Purkinje cell (primary cell): ENCODE measurements at places on chromosomes 11 and 22. TPM values are rescaled to one million over a fixed set of nuclear protein-coding genes. Genes with fewer than 3 reads are reported as not detected.

Gene PATE2
- polyA plus RNA-seq, result not detected in 2 replicates

Gene PRODH
- not detected in 2 replicates for polyA plus RNA-seq

Gene CREB3L1
- polyA plus RNA-seq, result 3.0 TPM in 1 of 2 replicates, not detected in the other

Gene FGF4
- polyA plus RNA-seq, result not detected in 2 replicates

Gene CLMP
- 103 and 147 TPM in 2 replicates for polyA plus RNA-seq

Gene SCUBE2
- 2.7 and 6.4 TPM in 2 replicates for polyA plus RNA-seq

Gene HTR3B
- polyA plus RNA-seq, result not detected in 2 replicates

Gene PAMR1
- polyA plus RNA-seq, result not detected in 2 replicates

Gene HOATZ
- polyA plus RNA-seq, result not detected in 2 replicates

Gene NR1H3
- polyA plus RNA-seq, result 9.9 and 16.0 TPM in 2 replicates

Gene EIF1AD
- polyA plus RNA-seq, result 30.9 and 38.3 TPM in 2 replicates

Gene USH1C
- polyA plus RNA-seq, result not detected in 2 replicates

Gene LRRC4C
- 16.5 and 23.1 TPM in 2 replicates for polyA plus RNA-seq

Gene AMBRA1
- polyA plus RNA-seq, result 0.36 and 2.7 TPM in 2 replicates

Gene CECR2
- polyA plus RNA-seq, result 0.11 and 0.75 TPM in 2 replicates

Gene SPON1
- 4.3 and 5.0 TPM in 2 replicates for polyA plus RNA-seq

Gene CLCF1
- not detected in 2 replicates for polyA plus RNA-seq

Gene CRYAB
- 517 and 524 TPM in 2 replicates for polyA plus RNA-seq

Gene SLC22A8
- not detected in 2 replicates for polyA plus RNA-seq

Gene DLG2
- 393 and 404 TPM in 2 replicates for polyA plus RNA-seq

Gene MUC5AC
- polyA plus RNA-seq, result not detected in 2 replicates

Gene NRXN2
- 1.7 and 3.1 TPM in 2 replicates for polyA plus RNA-seq

Gene CYP2D6
- polyA plus RNA-seq, result 1.4 and 1.8 TPM in 2 replicates

Gene CYB5R2
- not detected in 2 replicates for polyA plus RNA-seq

Gene C11orf42
- not detected in 2 replicates for polyA plus RNA-seq

Gene F2
- not detected in 2 replicates for polyA plus RNA-seq

Gene MTA2
- polyA plus RNA-seq, result 0.60 and 0.63 TPM in 2 replicates

Gene ANO3
- 6.2 TPM in 1 of 2 replicates, not detected in the other for polyA plus RNA-seq

Gene UPK3A
- not detected in 2 replicates for polyA plus RNA-seq

Gene APOL3
- not detected in 2 replicates for polyA plus RNA-seq

Gene ADM2
- not detected in 2 replicates for polyA plus RNA-seq

Gene RFPL3
- not detected in 2 replicates for polyA plus RNA-seq

Gene VPREB1
- polyA plus RNA-seq, result not detected in 2 replicates

Gene CHADL
- 0.28 and 0.65 TPM in 2 replicates for polyA plus RNA-seq

Gene ENDOD1
- polyA plus RNA-seq, result 15.9 and 23.5 TPM in 2 replicates

Gene APOA5
- polyA plus RNA-seq, result not detected in 2 replicates

Gene OR2AG2
- 0.07 and 3.3 TPM in 2 replicates for polyA plus RNA-seq

Gene CTR9
- 13.4 and 19.8 TPM in 2 replicates for polyA plus RNA-seq

Gene KRTAP5-7
- polyA plus RNA-seq, result 2.5 TPM in 1 of 2 replicates, not detected in the other

Gene PPME1
- 34.9 and 37.9 TPM in 2 replicates for polyA plus RNA-seq

Gene TPBGL
- polyA plus RNA-seq, result 1.0 TPM in 1 of 2 replicates, not detected in the other

Gene SCO2
- not detected in 2 replicates for polyA plus RNA-seq

Gene OR51B5
- 0.54 TPM in 1 of 2 replicates, not detected in the other for polyA plus RNA-seq

Gene GGTLC3
- 0.32 TPM in 1 of 2 replicates, not detected in the other for polyA plus RNA-seq

Gene PAFAH1B2
- 85.7 and 93.0 TPM in 2 replicates for polyA plus RNA-seq

Gene E2F8
- not detected in 2 replicates for polyA plus RNA-seq

Gene PACSIN2
- polyA plus RNA-seq, result 22.6 and 33.4 TPM in 2 replicates

Gene JAML
- not detected in 2 replicates for polyA plus RNA-seq

Gene IFITM10
- polyA plus RNA-seq, result 0.83 TPM in 1 of 2 replicates, not detected in the other

Gene ANGPTL5
- 0.42 and 1.3 TPM in 2 replicates for polyA plus RNA-seq

Gene OR51B2
- not detected in 2 replicates for polyA plus RNA-seq
